Anterior cingulate cortex (tissue), 58 donors: ENCODE measurements at places on chromosomes 12 and 14.

GRCh38 chr14:32733015-32733414, 205.7 kb upstream of the NPAS3 start:
- DNase-seq = no peak

- no peak for DNase-seq
Observed at GRCh38 chr14:85112762-85113161, 417.2 kb upstream of the FLRT2 start.

- DNase-seq = no peak
Observed at GRCh38 chr14:104246401-104247335, 108.3 kb downstream of the KIF26A start.

- no peak for DNase-seq
Observed at GRCh38 chr14:105223260-105223659, 25.1 kb upstream of the BTBD6 start.

GRCh38 chr14:92696366-92696765, 52.1 kb downstream of the LGMN start:
- DNase-seq = no peak

- DNase-seq = no peak
Observed at GRCh38 chr14:93137864-93138263, 22.1 kb upstream of the ITPK1 start.

DNA sequence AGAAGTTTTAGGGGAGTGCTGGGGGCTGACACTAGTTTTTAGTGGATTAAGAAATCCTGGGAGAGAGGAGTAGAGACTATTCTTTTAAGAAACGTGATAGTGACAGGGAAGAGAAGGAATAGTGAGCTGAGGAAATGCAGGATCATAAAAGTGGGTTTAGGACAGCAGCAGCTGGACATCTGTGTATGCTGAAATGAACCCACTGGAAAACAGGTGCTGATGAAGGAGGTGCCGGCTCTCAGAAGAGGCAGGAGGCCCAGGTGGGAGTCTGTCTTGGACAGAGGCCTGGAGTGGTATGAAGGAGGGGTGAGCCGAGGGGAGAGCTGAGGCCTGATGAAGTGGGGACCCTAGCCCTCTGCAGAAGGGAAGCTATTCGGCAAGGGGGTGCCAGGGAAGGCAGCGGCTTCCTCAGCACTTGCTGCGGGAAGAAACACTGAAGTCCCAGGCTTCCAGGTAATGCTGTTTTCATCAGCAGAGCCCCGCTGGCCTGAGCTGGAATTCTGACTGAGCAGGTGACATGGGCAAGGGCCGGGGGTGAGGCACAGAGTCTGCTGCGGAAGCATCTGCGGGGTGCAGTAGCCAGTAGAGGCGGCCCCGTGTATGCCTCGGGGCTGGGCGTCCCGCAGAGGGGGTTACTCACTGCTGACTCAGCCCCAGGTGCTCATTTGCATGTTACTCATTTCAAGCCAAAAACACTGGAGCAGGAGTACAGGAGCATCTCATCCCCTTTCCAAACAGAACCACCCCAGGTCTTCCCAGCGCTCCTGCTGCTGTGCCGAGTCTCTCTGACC, 89.7 kb downstream of the TMCC3 start:
- DNase-seq = peak; percentile 33

DNA sequence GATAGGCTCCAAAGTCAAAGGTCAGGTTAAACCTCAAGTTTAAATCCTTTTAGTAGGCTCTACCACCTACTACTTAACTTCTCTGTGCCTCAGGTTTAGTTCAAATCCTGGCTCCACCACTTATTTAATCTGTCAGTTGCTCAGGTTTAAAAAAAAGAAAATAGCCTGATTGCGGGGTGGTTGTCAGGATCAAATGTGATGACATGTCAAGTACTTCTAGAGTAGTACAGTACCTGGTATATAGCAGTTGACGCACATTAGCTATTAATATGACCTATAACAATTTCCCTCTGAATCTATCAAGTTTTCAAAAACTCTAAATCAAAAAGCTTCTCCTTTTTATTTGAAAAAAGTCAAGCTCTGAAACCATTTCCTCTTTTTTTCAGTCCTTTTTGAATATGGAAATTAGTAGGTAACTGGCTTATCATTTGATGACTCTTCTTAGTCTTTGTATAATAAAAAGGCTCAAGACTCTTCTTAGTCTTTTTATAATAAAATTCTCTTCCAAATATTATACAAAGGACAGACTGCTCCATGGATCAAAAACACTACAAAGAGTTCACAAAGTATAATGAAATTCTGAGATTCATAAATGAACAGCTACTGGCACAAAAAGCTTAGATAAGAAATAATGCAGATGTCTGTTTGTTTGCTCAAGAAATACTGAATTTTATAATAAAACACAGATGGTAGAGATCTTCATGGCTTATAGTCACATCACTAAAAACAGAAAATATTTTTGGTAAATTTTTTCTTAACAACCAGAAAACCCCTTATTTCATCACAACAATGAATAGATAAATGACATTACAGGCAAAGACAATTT, 5.0 kb downstream of the OSBPL8 start:
- DNase-seq = no peak

- no peak for DNase-seq
Observed at GRCh38 chr14:25833341-25834126, 764.3 kb downstream of the NOVA1 start.

DNA sequence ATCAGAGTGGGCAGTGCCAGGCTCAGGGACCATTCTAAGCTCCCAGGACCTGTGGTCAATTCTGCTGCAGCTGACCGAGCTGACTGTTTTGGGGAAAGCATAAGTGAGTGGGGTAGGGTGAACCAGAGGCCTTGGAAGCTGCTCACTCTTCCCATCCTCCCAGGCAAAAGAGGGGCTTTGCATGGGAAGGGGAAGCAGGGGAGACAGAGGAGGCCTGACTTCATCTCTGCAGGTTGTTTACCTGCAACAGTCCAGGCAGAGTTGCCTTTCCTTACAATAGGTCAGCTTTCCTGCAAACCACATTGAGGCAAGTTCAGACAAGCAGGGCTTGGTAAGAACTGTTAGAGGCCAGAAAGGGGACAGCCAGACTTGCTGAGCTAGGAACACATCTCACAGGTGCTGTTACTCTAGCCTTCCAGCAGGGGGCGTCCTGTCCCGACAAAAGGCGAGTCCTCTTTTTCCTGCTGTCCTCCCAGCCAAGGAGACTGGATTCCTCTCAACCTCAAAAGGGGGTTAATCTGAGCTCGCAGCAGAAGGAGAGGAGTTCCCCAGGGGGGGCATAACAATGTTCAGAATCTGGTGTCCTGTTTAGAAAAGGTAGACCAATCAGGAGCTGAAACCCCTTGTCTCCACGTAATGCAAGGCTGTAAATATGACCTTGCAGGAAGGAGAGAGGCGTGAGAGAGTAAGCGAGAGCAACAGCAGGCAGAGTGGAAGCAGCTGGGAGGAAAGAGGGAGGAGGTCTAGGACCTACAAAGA, 4.3 kb upstream of the DHRS2 start:
- peak; percentile 13 for DNase-seq

- no peak for DNase-seq
Observed at GRCh38 chr14:22561661-22562579, 27.1 kb downstream of the DAD1 start.

GRCh38 chr12:510071-510825, 50.5 kb downstream of the B4GALNT3 start:
- no peak for DNase-seq

- DNase-seq = peak; percentile 46
Observed at GRCh38 chr14:91888641-91889476, 21.5 kb upstream of the TC2N start.

GRCh38 chr12:8088574-8088973, 6.5 kb downstream of the NECAP1 start:
- no peak for DNase-seq

- DNase-seq = no peak
Observed at GRCh38 chr14:55097881-55098560, 31.0 kb upstream of the LGALS3 start.

DNA sequence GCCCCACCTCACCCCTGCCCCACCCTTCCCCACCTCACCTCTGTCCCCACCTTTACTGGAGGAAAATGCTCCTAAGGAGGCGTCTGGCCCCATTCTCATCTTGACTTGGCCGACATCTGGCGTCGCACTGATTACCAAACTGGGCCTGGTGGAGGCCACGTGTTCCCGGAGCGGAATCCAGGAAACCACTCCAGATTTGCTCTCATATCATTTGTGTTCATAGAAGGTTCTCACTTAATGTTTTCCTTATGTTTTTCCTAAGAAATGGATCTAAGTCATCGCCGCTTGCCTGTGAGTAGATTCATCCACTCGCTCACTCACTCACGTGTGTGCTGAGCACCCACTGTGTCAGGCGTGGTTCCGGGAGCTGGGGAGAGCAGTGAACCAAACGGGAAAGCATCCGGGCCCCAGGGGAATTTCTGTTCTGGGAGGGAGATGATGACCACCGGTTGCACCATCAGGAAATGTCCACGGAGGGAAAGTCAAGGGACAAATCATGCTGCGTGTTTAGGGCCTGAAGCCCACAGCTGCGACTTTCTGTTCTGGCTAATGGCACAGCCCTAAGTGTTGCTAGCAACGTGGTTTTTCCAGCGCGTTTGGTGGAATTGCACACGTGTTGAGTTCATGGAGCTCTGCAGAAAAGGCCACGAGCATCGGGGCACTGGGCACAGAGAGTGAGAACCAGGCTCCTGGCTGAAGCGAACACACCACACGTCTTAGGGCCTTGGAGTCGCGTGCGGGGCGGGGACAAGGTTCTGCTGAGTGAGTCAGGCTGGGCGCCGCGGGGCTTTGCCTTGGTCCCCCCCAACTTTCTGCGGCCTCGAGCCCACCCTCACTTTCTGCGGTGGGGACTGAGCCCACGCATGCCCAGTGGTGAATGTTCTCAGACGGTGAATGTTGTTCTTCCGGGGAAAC, 57.7 kb downstream of the ADGRD1 start:
- DNase-seq = no peak

- DNase-seq = no peak
Observed at GRCh38 chr14:29311983-29312382, 545.4 kb downstream of the FOXG1 start.

- DNase-seq = no peak
Observed at GRCh38 chr14:93947282-93947681, 20.1 kb downstream of the FAM181A start.

DNA sequence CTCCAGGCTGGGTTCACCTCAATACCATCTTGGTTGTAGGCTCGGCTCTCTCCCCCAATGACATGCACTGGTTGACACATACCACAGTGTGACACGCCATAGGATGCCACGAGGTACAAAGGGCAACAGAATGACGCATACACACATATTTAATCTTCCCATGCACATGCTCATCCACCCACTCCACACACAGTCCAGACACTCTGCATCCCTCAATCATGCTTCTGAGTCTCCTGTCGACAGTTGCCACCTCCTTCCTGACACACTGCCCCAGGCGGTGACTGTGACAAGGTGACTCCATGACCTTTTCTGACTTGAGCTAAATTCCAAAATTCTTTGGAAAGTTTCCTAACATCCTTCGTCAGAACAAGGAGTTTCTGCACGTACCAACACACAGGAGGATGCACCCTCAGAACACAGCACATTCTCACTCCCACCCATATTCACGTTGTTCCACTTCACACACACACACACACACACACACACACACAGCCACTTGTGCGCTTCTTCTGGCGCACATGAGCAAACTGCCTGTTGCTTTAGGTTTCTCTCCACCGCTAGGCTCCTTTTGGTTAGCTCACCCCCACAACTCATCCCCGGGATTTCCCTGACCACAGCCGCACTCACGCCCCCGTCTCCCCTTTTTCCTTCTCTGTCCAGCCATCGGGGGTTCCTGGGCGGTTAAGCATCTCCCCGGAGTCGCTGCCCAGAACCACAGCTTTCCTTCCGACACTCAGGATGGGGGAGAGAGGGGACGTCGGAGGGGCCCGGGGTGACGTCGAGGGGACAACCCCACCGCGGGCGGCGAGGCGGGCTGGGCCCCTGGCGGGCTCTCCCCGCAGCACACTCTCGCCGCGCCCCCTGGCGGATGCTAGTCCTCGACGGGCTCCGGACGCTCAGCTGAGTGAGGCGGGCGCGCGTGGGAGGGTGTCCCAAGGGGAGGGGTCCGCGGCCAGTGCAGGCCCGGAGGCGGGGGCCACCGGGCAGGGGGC, 536 bp upstream of the WNT1 start:
- DNase-seq = no peak

DNA sequence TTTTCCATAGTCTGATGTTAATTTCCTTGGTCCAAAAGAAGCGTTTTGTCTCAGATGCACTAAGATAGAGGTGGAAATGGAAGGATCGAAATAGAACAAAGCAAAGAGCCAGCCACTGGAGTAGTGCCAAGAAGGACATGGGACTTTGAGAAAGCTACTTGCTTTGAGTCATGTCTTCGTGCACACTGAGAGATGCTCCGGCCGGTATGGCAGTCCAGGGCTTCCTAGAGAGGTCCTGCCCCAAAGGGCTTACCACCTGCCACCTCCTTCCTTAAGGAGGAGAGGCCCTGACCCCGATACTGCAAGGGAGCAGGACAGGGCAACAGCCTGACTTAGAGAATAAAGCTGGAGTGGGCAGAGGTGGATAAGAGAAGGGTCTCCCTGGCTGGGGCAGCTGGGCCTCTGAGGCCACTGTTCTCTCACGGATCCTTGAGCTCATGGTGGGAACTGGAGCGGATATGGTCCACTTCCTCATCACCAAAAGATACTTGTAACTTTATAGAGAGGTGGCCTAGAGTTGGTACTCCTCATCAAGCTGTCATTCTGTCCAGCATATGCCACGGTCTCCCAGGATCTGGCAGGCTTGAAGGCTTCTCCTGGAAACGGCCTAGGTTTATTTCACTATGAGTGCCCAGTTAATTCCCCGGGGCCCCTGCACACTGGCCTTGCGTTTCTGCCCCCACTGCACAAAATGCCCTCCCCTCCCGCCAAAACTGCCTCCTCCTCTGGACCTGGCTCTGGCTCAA, 57.4 kb downstream of the FOXN3 start:
- DNase-seq = peak; percentile 16

DNA sequence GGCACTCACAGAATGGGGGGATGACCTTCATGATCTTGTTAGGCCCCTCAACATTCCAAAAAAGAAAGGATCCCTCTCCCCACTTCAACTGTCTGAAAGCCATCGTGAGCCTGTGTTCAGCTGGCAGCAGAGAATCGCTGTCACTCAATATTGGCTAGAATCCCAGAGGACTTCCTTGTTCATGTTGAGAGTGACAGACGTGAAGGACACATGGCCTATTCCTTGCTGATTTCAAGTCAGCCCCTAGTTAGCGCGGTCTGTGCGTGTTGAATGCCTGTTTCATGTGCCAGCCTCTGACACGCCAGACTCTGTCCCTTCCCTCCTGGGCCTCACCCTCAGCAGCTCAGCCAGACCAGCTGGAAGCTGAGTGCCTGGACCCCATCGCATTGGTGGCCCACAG, 43.1 kb downstream of the DNAH10 start:
- no peak for DNase-seq

GRCh38 chr12:76666290-76666835, 97.6 kb upstream of the ZDHHC17 start:
- no peak for DNase-seq

DNA sequence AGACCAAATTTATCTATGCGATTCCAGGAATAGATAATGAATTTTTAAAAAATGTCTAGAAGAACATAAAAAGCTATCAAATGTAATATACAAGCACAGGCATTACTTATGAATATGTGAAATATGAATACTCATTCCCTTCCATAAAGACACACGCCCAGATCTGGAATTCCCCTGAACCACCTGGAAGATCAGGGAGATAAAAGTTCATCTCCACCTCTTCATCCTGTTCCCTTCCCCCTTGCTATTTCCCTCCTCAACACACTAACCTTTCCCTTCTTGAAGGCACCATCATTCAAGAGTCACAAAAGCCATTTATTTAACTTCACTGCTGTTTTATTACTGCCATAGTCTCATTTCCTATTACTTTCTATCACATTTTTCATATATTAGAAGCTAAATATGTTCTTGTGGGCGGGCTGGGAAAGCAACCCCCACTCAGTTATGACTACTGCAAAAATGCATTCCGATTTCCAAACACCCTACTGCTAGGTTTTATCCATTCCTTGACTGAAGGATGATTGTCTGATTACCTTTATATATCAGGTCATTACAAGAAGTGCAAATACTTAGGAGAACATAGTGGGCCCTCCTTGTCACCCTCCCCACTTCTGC, 16.1 kb downstream of the FGD6 start:
- DNase-seq = no peak
